ENCODE measurements at places on chromosomes 2 and 18.

- peak; percentile 16 for DNase-seq
These were observed 2.7 kb downstream of the XPO1 start for GRCh38 chr2:61535449-61535848.

GRCh38 chr2:151862700-151863099 is 34.5 kb upstream of the ARL5A start:
- DNase-seq = no peak

DNA sequence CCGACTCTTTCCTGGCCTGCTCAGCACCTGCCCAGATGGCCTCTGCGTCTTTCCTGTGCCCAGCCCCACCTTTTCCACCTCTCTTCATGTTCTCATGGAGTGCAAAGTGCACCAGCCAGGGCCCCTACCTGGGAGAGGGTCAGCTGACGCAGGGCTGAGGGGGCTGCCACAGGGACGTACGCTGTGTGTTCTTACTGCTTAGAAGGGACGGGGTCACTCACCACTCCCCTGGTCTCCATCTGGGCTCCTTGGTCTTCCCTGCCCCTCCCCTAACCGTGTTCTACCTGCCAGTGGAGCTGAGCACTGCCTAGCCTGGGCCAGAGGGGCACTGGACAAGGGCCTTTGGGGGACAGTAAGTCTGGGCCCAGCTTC is 8.6 kb downstream of the ERFE start:
- DNase-seq = no peak

GRCh38 chr2:178761759-178762371 is 45.4 kb downstream of the TTN start:
- peak; percentile 52 for DNase-seq

DNA sequence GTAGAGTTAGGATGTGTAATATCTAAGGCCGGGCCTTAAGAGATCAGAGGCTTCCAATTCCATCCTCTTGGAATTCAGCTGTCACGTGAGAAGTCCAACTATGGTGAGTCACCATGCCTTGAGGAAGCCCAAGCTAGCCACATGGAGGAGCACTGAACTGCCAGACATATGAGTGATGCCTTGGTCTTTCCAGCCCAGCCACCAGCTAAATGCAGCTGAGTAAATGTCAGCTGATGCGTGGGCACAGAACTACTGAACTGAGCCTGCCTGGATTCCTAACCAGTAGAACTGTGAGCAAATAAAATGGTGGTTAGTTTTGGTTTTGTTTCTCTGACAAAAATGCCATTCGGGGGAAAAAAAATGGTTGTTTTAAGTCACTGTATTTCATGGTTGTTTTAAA is 153.7 kb upstream of the SERTAD2 start:
- DNase-seq = peak; percentile 97

DNA sequence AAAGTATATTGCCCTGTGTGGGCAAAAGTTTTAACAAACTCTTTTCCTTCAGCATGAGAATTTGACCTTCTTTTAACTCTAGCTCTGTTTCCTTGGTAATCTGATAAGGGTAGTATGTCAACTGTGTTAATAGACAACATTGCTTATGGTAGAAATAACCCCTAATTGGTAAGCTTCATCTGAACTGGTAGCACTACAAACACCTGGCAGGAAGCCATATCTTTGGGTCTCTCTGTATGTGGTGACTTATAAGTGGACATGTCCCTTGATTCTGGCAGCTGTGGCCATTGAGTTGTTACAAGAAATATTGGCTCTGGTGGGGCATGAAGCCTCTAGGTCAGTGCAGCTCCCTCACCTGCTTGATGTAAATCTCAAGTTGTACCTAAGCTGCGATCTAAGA is 46.9 kb downstream of the MBD5 start:
- DNase-seq = no peak

GRCh38 chr2:15579641-15580040 is 12.0 kb upstream of the DDX1 start:
- no peak for DNase-seq

DNA sequence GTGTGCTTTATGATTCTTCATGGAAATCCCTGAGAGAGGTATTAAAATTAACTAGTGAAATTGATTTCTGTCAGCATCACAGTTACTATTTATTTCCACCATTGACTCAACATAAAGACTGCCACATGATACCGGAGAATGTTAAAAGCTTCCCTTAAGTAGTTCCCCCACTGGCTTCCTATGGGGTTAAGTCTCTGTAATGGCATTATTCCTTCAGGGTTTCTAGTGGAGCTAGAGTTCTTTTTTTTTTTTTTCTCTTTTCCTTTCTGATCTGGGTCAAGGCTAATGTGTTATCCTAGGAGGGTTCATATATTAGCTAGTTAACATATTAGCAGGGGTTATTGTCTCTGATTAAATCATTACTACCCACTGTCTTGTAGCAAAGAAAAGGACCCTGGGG is 1919.1 kb upstream of the PIK3C3 start:
- DNase-seq = no peak

All from inflammatory macrophage treated with lipopolysaccharide for 4 hours (primary cell).